ENCODE measurements at places on chromosomes 1 and 21. TPM values are rescaled to one million over a fixed set of nuclear protein-coding genes. Genes with fewer than 3 reads are reported as not detected.

- DNase-seq: no peak
Observed at GRCh38 chr1:99374109-99374508, 109.8 kb downstream of the PLPPR4 start.

- peak; percentile 88 for DNase-seq
Observed at GRCh38 chr1:27099135-27099586, 55.8 kb downstream of the SLC9A1 start.

DNA sequence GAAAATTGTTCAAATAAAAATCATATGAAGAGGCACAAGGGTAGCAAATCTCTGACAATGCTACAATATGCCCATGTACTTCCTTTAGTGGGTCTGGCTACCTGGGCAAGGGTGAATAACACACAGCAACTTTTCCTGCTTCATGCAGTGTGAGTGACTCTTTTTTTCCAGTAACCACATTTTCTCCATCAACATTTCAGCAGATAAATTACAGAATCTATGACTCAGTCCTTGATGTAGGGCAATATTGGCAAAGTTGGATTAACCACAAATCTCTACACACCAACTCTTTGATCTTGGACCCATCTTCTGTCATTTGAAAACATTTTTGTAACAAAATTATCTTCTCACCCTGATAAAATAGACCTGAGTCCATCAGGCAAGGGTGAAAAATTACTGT is 31.7 kb downstream of the ERICH3 start:
- peak; percentile 21 for DNase-seq

- DNase-seq: peak; percentile 90
Observed at GRCh38 chr1:112575154-112575804, 43.7 kb downstream of the ST7L start.

DNA sequence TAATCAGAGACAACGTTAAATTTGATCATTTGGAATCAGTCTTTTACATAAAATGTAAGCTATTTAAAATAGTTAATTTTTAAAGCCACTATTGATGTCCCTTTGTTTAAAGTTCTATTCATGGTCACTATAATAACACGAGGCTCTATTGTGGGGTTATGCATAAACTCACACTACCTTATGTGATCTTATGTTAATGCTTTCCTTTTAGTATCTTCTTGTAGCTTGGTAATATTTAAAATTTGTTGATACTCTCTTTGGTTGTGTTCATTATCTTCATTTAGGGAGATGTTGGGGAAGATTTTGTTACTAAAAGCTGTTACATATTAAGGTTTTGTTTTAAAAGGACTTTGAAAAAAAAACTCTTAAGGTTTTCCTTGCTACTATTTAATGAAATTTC is 1.2 kb downstream of the B3GALT2 start:
- DNase-seq: no peak

DNA sequence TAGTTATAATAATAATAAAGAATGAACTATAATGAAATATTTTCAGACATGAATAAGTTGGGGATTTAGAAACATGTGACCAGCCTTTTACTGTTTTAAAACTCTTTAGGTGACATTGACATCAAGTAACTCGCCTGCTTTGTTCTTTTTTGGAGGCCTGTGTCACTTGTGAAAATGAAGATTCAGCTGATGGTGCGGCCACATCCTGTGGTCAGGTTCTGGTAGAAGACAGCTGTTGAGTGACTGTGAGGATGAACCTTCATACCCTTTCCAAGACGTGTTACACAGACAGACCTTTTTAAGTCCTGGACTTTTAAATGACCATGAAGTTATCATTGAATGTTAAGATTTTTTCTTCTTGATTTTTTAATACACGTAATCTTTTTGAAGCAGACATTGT is 10.3 kb downstream of the UTS2 start:
- DNase-seq: peak; percentile 51

DNA sequence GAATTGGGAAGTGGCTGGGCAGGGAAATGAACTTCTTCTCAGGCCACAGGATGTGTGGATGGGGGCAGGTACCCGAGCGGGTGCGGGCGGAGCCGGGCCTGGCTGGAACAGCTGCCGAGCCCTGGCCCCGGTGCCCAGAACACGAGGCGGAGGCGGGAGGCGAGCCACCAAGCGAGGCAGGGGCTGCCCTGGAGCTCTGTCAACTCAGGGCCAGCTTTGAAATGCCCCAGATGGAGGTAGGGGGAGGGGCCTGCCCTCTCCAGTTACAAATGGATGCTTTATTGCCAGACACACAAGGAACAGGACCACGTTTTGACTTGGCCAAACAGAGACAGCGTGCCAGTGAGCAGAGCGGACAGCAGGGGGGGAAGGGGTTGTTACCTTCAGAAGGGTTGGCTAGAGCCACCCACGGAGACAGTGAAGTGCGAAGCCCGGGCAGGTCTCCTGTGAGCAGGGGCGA is 240.4 kb downstream of the SDCCAG8 start:
- DNase-seq: no peak

DNA sequence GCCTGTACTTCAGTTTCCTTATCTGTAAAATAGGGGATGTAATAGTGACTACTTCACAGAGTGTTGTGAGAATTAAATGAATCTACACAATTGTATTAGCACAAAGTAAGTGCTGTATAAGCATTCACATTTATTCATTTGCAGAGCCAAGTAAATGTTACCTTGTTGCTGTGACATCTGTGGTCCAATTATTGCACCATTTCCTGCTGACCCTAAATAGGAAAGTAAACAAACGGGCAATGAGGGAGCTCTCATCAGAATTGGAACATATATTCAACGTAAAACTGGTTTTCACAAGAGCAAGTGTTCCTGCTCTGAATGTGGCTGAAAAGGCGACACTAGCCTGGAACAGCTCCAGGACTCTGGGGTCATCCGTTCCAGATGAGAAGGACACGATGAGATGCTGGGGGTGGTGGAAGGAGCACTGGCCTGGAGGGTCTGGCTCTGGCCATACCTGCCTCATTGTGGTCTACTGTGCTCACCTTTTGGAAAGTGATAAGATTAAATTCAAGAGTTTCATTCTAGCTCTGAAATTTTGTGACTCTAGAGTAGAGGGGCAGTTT is 34.5 kb downstream of the PROX1 start:
- DNase-seq: no peak

GRCh38 chr1:246761396-246761795 is 37.2 kb downstream of the SCCPDH start:
- DNase-seq: no peak

DNA sequence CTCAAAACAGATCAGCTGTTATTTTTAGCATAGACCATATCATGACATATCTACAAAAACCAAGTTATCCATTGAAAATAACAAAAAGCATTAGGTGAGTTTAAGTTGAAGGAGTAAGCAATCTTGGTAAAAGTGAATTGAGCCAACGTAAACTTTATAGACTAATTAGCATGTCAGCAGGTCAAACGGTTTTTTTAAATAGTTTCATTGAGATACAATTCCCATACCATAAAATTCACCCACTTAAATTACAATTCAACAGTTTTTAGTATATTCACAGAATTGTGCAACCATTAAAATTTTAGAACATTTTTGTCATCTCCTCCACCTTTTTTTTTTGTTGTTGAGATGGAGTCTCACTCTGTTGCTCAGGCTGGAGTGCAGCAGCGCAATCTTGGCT is 92.1 kb downstream of the TGFBR3 start:
- DNase-seq: no peak

GRCh38 chr21:16342932-16343331 is 613.1 kb downstream of the USP25 start:
- no peak for DNase-seq

GRCh38 chr1:185656663-185657062 is 77.5 kb upstream of the HMCN1 start:
- no peak for DNase-seq

GRCh38 chr21:42513985-42514882 is 582 bp downstream of the SLC37A1 start:
- no peak for DNase-seq

The NPL gene
- 4.2 TPM for total RNA-seq

The MANEAL gene
- 2.5 TPM for total RNA-seq

The VHLL gene
- total RNA-seq: not detected

The ZNF648 gene
- total RNA-seq: not detected

The PPFIA4 gene
- 33.2 TPM for total RNA-seq

The ZBTB37 gene
- total RNA-seq: 4.3 TPM

The AIM2 gene
- not detected for total RNA-seq

The MYBPH gene
- 2.8 TPM for total RNA-seq

The ARHGEF16 gene
- total RNA-seq: not detected

The LAX1 gene
- total RNA-seq: not detected

All from LHCN-M2 (cell line).